ENCODE measurements at places on chromosomes 2 and 18.

- no peak for DNase-seq
These were observed 91.3 kb downstream of the NBEAL1 start for GRCh38 chr2:203105996-203106395.

GRCh38 chr2:223614534-223614933, 12.4 kb upstream of the SCG2 start:
- DNase-seq, result no peak

DNA sequence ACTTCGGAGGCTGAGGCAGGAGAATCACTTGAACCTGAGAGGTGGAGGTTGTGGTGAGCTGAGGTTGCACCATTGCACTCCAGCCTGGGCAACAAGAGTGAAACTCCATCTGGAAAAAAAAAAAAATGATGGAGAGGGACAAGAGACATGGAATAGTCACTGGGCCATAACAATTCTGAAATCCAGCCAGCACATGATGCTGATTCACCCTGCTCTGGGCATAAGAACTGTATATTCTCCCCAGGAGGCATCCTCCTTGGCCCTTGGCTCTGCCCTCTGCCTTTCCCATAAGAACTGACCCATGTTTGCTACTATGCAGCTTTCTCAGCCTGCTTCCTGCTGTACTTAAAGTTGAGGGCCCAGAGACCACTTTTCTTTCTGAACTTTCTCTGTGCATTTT, 297.7 kb downstream of the GBX2 start:
- DNase-seq, result no peak

DNA sequence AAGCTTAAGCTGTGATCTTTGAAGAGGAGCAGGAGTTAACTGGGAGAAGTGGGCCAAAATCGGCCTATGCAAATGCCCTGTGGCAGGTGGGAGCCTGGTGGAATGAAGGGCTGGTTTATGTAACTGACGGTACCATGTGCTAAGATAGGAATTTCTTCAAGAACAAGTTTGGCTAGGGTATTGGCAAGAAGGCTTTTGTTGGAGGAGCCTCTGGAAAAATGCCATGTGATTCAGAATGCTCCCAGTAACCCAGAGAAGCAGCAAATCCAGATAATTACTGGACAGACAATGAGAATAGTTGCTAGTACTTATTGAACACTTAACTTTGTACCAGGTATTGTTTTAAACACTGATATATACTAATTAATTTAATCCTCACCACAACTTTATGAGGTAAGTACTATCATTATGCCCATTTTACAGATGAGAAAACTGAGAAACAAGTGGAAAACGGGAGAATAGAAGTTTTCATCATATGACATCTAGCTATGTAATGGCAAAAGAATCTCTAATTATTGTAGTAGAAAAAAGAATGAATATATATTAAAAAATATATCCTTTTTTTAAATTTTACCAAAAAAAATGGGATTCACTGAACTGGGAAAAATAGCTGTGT, 9.1 kb upstream of the FAM124B start:
- no peak for DNase-seq

DNA sequence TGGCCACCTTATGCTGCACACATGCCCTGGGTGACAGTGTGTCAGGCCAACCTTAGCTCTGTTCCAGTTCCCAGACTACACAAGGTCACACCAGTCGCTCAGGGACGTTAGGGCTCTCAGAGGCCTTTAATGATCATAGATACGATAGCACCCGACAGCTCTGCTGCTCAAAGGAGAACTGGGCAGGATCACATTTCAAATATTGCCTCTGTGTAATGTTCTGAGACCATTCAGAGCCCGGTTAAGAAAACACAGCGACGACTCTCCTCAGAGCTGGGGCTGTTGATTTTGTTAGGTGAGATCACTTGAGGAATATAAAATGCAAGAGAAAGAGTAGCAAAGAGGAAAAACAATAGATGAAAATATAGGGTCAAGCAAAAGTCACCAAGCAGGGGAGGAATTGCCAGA, 166.6 kb upstream of the TANK start:
- DNase-seq, result peak; percentile 2

- DNase-seq, result no peak
These were observed 35.1 kb downstream of the TANC1 start for GRCh38 chr2:159003555-159003954.

GRCh38 chr2:217412721-217413120, 552.9 kb upstream of the TNP1 start:
- DNase-seq, result no peak

GRCh38 chr18:44609181-44609941, 71.3 kb upstream of the SETBP1 start:
- no peak for DNase-seq

- peak; percentile 19 for DNase-seq
These were observed 23.8 kb downstream of the ASB18 start for GRCh38 chr2:236240228-236240990.

DNA sequence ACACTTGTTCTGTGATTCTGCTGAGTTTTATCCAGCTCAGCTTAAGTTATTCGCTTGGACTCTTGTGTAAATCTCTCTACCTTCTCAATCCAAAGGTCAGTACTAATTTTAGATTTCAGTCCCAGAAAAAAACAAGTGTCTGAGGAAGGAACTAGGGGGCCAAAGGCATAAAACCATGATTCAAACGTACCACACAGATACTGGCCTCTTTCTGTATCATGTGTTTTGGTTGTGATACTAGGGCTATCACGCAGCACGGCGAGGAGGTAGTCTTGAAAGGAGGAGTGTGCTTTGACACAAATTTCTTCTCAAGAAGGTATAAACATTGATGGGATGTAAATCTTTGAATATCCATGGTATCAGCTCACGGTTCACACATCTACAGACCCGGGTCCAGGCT, 8.3 kb downstream of the SERPINE2 start:
- no peak for DNase-seq

DNA sequence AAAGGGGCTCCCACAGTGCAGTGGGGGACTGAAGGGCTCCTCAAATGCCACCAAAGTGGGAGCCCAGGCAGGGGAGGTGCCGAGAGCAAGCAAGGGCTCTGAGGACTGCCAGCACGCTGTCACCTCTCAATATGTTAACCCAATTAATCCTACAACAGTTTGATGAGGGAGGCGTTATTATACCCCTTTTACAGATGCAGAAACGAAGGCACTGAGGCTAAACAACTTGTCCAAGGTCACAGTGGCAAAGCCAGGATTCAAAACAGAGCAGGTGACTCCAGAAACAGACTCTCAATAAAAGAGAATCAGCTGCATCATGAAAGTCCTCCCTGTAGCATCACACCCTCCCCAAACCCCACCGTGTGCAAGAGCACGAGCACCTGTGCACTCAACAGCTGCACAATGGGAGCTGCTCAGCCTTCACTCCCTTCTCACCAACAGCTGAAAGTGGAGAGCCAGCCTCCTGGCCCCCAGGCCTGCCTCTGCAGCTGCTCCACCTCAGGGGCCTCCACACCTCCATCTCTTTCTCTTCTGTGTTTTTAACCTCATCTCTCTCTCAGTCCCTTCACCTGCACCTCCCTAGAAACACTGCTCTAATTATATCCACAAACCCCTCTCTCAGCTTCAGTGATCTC, 8.1 kb downstream of the NPC1 start:
- no peak for DNase-seq

GRCh38 chr2:17148407-17149145, 369.7 kb downstream of the RAD51AP2 start:
- DNase-seq, result no peak

DNA sequence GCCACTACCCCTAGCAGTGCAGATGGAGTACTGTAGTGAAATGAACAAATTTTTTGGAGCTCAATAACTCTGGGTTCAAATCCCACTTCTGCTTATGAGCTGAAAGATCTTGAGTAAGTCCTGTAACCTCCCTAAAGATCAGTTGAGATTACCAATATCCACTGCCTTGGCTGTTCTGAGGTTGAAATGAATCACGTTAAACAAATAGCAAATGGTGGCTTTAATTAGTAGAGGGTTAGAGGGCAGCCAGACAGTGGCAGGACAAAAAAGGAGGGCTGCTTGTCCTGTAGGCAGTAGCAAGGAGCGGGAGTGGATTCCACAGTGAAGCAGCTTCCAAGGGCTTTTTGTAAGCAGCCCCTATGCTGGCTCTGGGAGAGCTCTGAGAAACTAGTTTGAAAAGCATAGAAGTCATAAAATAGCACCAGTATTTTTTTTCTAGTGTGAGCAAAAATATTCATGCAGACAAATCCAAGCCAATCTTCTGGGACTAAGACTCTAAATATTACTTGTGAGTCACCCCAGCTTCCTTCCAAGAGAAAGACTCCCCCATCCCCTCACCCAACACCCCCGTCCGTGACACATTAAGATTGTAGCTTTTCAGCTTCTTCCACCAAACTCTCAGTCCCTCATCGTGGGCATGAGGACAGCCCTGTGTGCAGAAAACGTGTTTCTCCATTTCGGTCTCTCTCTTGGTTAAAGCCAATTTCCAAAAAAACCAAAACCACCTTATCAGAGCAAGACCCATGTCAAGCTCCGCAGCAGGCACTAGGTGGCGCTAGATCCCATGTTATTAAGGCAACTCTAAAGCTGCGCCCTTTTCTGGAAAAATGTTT, 123.5 kb upstream of the LGALSL start:
- peak; percentile 82 for DNase-seq

DNA sequence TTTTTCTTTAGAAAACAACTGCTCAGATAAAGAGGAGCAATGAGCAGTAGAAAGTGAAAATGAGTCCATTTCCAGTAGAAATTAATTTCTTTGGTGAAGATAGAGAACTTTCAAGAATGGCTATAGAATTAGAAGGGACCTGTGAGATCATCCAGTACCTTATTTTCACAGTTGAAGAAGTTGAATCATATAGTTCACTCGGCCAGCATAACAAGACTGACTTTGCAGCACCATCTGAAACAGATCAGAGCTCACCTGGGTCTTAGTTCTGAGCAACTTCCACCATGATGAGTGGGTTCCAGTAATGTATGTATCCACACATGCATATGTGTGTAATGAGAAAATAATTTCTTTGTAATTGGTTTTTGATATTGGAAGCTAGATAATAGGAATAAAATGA, 58.6 kb downstream of the CERS6 start:
- DNase-seq, result no peak

DNA sequence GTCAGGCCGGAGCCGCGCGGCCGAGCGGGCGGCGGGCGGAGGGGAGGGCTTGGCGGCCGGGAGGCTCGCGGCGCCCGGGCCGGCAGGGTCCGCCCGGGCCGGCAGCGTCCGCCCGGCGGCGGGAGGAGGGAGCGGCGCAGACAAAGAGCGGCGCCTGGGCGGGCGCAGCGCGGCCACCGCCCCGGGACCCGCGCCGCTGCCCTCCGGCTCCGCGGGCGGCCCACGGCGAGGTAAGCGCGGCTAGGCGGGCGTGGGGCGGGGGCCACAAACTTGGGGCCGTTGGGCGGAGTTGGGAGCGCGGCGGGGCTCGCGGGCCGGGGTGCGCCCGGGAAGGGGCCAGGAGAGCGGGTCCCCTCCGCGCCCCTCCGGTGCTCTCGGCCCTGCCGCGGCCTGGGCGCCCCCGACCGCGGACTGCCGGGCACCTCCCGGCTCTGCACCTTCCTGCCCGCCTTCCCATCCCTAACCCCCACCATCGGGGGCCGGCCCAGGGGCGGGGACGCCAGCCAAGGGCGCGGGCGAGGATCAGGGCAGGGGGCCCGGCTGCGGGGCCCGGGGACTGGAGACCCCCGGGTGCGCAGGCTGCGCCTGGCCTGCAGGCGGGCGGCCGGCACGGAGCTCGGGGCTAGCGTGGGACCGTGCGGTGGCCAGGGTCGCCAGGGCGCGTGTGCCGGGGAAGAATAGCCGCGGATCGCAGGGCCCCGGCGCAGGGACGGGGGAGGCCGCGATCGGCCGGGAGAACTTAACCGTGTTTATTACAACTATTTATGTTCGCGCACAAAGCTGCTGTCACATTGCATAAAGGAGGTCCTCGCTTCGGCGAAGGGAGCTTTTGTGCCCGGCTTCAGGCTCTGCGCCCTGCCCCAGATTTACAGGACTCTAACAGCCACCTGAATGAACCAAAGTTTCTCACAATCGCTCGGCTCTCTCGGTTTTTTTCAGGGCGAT, at the start of gene NCK2:
Gene NCK2, plus strand, starts transcription at position 4 of the 945 bp plus-strand sequence. CDS start 110,152 bp downstream, outside the sequence.
- peak; percentile 24 for DNase-seq

DNA sequence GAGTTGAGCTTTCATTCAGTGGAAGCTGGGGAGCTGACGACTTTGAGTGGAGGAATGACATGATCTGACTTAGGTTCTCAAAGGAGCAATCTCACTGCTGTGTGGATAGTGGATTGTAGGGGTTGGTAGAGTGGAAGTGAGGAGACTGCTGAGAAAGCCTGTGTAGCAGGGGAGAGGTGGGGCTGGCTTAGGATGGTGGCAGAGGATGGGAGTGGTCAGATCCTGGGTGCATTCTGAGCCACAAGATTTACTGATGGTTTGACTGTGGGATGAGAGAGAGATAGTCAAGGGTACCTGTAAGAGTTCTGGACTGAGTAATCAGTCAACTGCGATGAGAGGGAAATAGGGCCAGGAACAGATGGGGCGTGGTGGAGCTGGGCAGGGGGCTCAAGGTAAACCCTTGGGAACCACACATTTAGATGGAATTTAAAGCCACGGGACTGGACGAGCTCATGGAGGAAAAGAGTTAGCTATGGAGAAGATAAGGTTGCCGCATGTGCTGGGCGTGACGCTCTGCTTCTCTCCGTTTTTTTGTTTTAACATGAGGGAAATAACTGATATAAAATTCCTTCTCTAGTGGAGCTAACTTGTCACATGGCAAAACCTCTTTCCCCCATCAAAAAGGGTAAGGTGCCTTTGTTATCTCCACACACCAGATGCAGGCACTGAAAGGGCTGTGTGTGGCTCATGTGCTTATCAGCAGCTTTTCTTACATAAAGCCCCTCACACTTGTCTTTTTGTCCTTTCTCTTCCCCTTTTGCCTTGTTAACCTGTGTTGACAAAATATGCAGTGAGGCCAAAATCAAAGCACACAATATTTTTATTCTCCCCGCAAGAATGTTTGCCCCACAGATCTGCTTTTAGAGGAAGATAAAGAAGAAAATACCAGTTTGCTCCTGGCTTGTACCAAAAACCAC, 379.8 kb downstream of the TSN start:
- DNase-seq, result no peak

GRCh38 chr2:34401186-34401585, 802.1 kb upstream of the FAM98A start:
- no peak for DNase-seq

- DNase-seq, result no peak
These were observed 554.8 kb downstream of the DCC start for GRCh38 chr18:52894801-52895200.

- no peak for DNase-seq
These were observed 9.5 kb downstream of the GRHL1 start for GRCh38 chr2:9961013-9961412.

DNA sequence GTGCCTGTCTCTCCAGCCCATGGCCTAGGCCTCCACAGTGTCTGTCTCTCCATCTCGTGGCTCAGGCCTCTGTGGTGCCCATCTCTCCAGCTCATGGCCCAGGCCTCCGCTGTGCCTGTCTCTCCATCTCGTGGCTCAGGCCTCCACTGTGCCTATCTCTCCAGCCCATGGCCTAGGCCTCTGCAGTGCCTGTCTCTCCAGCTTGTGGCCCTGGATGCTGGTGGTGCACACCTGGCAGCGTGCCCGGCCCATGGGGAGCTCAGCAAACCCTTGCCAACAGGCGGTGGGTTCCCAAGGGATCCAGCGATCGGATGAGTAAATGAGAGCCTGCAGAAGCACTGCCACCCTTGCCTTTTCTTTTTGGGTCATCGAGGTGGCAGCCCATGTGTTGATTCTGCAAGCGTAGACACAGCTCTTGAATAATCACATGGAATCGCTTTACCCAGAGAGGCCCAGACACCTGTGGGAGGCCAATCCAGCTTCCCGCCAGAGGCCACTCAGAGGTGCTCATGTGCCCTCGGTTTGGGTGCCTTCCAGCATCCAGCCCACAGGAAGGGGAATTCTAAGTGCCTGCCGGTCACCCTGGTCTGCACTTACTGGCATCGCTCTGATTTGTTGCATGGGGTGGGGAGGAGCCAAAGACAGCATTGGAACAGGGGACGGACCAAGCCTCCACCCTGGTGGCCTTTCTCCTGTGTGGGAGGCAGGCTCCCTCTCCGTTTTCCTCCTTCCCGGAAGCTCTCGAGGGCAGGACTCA, 101.8 kb upstream of the HDAC4 start:
- no peak for DNase-seq
